HAP-1 (cell line): ENCODE measurements at places on chromosomes 1 and 21.

DNA sequence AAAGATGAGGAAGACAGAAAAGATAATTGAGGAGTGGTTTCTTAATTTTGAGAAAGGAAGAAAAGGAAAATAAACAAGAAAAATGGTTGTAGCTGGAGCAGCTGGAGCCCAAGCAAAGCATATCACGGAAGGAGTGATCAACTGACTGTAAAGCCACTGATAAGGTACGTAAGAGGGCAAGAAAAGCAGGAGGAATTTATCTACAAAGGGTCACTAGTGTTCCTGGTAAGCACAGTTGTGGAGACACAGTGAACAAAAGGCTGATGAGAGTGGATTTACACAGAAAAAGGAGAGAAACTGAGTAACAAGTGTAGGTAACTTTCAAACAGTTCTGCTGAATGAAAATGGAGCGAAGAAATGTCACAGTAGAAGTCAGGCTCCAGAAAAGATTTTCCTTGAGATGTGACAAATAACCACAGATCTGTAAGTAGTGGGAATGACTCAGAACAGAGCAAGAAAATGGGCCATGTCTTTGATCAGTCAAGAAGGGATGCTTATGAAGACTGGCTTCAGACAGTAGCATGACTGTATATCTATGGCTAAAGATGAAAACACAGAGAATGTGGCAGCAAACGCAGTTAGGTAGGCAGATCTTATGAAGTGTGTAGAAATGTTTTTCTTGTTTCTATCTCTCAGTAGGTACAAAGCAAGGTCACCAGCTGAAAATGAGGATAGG is 45.6 kb upstream of the RBM34 start:
- no peak for DNase-seq

DNA sequence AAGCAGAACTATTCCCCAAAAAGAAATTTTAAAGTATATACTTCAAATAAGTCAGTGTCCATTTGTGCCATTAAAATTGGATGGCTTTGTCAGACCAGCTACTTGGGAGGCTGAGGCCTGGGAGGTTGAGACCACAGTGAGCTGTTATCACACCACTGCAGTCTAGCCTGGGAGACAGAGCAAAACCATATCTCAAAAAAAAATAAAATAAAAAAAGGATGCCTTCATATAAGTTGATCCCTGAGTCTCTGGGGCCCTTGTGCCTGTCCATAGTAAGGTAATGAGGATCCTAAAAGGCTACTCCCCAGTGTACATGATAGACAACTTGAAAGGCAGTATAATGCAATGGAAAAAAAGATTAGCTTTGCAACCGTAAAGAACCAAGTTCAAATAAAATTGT is 81.2 kb upstream of the BARHL2 start:
- no peak for DNase-seq

GRCh38 chr21:14313300-14313699 is 69.6 kb downstream of the HSPA13 start:
- DNase-seq, result no peak

GRCh38 chr21:14913638-14914037 is 151.2 kb downstream of the NRIP1 start:
- DNase-seq, result no peak

GRCh38 chr21:42685036-42685435 is 31.6 kb downstream of the PDE9A start:
- DNase-seq, result no peak

DNA sequence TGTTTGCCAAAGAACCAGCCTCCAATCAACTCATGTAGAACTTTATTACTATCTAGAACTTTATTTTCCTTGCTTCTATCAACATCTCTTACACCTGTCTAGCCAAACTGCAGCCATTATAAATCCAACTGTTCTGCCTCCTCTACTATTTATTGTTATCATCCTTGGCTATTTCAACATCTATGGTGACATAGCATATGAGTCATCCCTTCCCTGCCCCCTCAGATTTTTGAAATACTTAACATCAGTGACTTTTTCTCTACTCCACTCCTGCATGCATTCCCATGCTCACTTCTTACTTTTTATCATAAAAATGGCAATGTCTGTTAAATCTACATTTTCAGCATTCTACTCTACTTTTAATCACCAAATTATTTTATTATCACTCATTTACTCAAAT is 544.9 kb upstream of the NEGR1 start:
- no peak for DNase-seq

- no peak for DNase-seq
These were observed 1.9 kb upstream of the SAMSN1 start for GRCh38 chr21:14547834-14548513.

- no peak for DNase-seq
These were observed 46.4 kb downstream of the PKNOX1 start for GRCh38 chr21:43020771-43021170.

DNA sequence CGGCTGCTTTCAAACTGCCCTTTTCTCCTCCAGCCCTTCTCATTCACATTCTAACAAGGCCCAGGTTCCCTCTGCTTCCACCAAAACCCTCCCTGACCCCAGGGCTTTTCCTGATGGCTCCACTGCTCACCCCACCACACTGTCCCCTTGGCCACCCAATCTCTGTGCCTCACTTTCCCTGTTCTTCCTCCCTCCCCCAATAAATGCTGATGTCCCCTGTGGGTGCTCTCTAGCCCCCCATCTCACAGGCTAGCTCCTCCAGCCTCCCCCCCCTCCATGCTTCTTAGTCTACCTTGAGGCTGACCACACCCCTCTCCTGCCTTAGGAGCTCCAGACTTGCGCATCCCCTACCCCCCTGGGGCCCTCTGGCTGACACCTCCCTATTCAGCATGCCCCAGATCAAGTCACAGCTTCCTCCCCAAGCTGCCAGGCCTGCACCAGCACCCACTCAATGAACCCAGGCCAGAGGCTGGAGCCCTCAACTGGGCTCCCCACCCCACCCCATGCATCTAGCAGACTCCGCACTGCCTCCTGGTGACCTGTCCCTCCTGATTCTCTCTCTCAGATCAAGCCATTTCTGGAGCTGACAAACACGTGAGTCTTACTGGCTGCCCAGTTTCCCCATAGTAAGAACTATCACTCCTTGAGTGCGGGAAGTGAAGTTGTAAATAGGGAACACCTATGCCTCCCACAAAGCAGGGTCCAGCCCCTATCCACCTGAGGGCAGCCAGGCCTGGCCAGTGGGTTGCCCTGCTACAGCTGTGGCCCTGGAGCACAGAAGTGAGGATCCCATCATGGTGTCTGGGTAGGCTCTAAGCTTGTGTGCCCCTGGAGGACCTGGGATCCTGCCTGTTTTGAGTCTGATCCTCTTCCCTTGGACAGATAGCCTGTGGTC is 117.9 kb downstream of the DMRTB1 start:
- DNase-seq, result no peak

- DNase-seq, result no peak
These were observed 5.2 kb upstream of the KRTAP19-8 start for GRCh38 chr21:31043471-31043870.

DNA sequence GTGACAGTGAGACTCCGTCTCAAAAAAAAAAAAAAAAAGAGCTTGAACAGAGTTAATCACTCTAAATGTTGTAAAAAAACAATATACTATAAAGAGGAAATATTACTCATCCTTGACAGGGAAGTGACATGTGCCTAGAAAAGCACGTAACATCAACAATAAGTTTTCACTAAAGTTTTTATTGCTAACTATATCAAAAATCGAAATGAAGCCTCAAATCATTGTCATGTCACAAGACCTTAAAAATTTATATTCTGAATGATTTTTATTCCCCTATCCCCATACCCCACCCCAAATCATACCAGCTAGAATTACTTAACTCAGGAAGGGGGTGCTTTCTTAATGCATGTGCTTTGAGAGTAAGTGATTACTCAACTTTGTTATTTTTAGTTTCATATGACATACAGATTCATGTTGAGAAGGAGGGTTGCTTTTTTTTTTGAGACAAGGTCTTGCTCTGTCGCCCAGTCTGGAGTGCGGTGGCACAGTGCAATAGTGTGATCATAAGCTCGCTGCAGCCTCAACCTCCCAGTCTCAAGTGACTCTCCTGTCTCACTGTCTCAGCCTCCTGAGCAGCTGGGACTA is 53.6 kb upstream of the MUTYH start:
- no peak for DNase-seq

DNA sequence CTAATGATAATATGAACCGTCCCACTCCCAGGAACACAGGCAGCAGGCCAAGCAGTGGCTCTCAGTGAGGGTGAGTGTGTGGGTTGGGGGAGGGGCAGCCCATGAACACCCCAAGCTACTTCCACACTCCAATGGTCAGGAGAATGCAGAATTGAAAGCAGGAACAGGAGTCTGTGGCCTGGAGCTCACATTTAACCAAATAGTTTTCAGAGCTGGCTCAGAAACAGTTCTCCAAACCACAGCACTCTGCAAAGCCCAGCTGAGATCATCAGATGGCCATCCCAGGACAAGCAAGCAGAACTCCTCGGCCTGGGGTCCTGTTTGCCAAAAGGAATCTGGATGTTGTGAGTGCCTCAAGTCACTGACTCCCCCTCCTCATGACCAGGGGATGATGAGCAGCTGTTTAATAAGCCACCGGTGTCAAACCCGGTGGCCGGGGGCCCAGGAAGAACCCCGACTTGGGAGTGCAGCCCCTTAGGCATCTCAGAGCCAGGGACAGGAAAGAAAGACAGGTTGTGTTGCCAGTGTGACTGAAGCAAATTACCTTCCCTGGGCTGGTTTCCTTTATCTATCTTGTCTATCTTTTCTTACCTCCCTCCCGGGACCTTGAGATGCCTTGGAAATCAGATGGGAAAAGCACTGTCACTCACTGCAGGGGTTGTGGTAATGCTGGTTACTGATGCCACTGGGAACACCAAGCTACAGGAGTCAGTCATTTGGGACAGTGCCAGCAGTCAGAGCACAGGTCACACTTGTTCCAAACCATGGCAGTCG is 20.4 kb downstream of the DEGS1 start:
- no peak for DNase-seq

DNA sequence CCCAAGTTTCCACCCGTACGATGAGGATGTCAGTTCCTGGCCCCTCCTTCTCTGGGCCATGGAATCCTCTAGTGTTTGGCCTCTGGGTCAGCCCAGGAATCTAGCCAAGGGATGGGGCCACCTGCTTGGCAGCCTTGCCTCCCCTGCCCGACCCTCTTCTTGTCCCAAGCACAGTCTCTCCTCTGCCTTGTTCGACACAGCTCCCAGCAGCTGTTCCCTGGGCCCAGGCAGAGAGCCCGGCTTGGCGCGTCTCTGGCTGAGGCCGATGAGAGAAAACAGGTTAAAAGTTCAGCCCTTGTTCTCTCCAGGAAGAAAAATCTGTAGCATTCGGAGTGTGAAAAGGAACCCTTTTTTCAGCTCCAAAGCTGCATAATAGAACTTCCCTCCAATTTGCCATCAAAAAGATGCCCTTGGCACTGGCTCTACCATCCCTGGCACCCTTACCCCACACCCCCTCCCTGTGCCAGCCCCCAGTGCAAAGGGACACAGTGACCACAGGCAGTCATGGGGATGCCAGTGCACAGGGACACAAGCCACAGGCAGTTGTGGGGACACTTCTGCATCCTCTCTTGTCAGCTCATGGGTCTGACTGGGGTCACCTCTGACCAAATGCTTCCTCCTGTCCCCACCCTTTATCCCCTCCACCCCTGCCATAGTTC is 68.4 kb downstream of the EPHB2 start:
- no peak for DNase-seq

DNA sequence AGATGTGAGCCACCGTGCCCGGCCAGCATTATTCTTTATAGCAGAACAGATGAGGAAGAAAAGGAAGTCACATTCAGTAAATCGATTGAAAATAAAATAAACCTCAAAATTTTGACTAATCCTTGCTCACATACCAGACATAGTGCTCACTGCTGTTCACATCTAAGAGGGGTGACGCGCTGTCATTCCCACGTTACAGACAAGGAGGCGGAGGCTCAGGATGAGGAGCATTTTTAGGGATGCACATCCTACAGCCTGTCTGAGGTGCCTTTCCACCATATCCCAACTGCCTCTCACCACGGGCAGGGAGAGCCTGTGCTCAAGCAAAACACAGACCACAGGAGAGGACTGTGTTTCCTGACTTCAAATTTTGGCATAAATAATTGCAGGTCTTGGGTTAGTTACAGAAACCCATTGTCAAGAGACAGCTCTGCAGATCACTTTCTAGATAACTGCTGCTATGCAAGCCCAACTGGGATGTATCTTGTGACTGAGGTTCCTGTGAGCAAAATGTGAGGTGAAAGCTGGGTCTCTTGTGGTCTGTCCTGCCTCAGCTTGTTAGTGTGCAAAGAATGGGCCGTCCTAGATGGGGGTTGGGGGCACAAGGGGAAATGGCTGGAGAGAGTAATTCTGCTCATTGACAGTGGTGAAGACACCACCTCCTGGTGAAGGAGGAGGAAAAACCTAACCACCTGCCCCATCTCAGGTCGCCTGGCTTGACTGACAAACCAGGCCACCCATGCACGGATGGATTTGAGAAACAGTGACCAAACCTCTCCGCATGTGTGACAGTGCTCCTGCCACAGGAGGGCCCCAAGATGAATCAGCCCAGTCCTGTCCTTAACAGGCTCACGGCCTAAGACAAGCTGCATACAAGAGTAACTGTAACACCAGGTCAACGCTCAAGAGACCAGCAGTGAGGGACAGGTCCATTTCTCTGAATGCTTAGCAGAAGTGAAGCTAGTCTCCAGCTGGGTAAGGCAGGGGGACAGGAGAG is 8.2 kb downstream of the TNN start:
- no peak for DNase-seq

DNA sequence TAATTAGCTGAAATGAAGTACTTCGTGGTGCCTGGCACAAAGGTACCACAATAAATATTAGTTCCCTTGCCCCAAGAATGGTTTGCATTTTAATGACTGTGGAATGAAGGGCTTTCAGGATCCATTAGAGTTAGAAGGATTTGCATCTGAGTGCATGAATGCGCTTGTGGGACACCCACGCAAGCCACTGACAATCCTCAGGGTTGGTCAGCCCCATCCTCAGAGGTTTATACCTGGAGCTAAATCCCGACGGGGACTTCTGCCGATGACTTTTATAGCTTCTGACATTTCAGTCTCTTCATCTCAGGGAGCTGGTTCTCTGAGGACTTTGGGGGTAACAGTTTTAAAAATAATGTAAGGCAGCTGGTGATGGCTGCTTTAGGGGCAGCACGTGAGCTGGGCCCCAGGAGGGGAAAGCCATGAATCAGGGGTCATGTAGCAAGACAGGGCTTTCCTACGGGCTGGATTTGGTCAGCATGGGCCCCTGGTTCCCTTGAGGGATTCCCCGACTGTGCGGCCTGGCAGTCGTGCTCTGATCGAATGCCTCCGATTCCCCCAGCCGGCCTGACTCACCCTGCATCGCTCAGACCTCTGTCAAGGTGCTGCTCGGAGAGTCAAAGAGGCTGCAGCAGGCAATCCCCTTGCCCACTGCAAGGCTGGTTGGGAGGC is 20.8 kb upstream of the IL10 start:
- DNase-seq, result no peak

DNA sequence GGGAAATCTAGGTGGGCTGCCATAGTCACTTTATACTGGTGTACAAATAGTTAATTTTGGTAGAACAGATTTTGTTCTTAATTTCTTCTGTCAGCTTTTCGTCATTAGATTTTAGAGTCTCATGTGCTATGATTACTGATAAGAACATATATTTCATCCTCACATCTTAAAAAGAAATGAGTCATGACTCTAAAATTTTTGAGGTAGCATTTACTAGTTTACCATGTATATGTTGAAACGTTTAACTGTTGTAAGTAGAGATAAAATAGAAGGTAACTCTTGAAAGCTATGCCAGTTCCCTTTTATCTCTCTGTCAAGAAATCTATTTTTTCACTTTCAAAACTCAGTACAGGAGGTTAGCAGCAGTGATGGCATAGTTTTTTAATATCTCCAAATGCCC is 53.4 kb downstream of the KLHL20 start:
- DNase-seq, result no peak

- peak; percentile 58 for DNase-seq
These were observed 1.2 kb downstream of the MAPKAPK2 start for GRCh38 chr1:206685769-206686477.

- no peak for DNase-seq
These were observed 160.4 kb downstream of the HLX start for GRCh38 chr1:221039616-221040015.

- DNase-seq, result no peak
These were observed 320.2 kb downstream of the TM2D1 start for GRCh38 chr1:61404597-61405376.
